ENCODE measurements at places on chromosomes 12 and 14. TPM values are rescaled to one million over a fixed set of nuclear protein-coding genes. Genes with fewer than 3 reads are reported as not detected.

The MYH6 gene
- total RNA-seq: 0.64 TPM

The NINJ2 gene
- total RNA-seq: 3.6 TPM

The TAS2R30 gene
- total RNA-seq: 15.6 TPM

The CHPT1 gene
- total RNA-seq: 46.3 TPM

The MYL2 gene
- 8.3 TPM for total RNA-seq

The LHX5 gene
- not detected for total RNA-seq

The MSRB3 gene
- 28.9 TPM for total RNA-seq

The SRRM4 gene
- total RNA-seq: 0.06 TPM

The GLT8D2 gene
- total RNA-seq: 15.2 TPM

The RPL10L gene
- not detected for total RNA-seq

The LRP6 gene
- 133 TPM for total RNA-seq

The RBP5 gene
- total RNA-seq: 17.7 TPM

The EML1 gene
- total RNA-seq: 46.6 TPM

The ITPR2 gene
- 41.2 TPM for total RNA-seq

The KRT82 gene
- not detected for total RNA-seq

The TEX52 gene
- total RNA-seq: not detected

The NGDN gene
- 38.9 TPM for total RNA-seq

The USP44 gene
- 2.3 TPM for total RNA-seq

The FAM181A gene
- not detected for total RNA-seq

The TSPAN8 gene
- 23.5 TPM for total RNA-seq
